ENCODE measurements at places on chromosomes 7 and 10.

- DNase-seq = no peak
These were observed 274.6 kb upstream of the SMIM30 start for GRCh38 chr7:113392841-113393540.

DNA sequence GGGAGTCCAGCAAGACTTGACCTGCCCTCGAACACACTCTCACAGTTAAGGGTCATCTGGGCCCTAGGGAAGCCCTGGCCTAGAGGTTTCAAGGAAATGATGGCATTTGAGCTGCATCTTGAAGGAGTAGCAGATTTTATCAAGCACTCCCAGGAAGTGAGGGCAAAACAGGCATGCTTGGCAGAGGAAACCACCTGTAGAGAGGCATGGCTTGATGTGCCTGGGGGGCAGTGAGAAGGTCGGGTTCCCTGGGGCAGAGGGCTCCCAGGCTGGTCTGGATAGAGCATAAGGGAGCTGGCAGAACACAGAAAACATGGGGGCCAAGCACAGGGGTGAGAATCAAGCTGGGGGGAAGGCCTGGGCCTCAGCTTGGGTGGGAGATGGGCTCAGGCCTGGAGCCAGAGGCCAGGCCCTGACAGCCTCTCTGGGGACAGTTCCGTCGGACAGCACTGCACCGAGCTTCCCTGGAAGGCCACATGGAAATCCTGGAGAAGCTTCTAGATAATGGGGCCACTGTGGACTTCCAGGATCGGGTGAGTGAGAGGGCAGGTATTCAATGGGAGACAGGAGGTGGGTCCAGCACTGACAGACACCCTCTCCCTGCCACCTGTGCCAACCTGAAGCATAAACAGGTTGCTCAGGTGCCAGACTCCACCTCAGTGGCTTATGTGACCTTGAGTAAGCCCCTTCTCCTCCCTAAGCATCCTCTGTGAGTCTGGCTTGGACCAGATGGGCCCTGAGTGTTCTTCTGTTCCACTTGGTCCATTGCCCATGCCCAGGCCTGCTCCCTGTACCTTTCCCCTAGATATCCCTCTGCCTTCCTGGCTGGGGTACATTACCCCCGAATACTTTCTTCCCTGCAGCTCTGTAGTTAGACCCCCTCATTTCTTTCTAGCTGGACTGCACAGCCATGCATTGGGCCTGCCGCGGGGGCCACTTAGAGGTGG, 3.5 kb upstream of the HOGA1 start:
- no peak for DNase-seq

DNA sequence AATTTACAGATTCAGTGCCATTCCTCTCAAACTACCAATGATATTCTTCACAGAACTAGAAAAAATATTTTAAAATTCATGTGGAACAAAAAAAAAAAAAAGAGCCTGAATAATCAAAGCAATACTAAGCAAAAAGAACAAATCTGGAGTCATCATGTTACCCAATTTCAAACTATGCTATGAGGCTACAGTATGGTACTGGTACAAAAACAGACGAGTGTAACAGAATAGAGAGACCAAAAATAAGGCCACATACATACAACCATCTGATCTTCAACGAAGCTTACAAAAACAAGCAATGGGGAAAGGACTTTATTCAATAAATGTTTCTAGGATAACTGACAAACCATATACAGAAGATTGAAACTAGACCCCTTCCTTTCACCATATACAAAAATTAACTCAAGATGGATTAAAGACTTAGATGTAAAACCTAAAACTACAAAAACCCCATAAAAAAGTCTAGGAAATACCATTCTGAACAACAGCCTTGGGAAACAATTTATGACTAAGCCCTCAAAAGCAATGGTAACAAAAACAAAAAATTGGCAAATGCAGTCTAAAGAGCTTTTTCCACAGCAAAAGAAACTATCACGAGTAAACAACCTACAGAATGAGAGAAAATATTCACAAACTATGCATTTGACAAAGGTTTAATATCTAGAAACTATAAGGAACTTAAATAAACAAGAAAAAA, 207.7 kb downstream of the PTN start:
- no peak for DNase-seq

- DNase-seq = no peak
These were observed 8.7 kb upstream of the BHLHA15 start for GRCh38 chr7:98202367-98203195.

- no peak for DNase-seq
These were observed 160.9 kb downstream of the PARD3 start for GRCh38 chr10:34654211-34654610.

Measured in cerebellum (tissue), 4 donors.